ENCODE measurements at places on chromosomes 6 and 20.

DNA sequence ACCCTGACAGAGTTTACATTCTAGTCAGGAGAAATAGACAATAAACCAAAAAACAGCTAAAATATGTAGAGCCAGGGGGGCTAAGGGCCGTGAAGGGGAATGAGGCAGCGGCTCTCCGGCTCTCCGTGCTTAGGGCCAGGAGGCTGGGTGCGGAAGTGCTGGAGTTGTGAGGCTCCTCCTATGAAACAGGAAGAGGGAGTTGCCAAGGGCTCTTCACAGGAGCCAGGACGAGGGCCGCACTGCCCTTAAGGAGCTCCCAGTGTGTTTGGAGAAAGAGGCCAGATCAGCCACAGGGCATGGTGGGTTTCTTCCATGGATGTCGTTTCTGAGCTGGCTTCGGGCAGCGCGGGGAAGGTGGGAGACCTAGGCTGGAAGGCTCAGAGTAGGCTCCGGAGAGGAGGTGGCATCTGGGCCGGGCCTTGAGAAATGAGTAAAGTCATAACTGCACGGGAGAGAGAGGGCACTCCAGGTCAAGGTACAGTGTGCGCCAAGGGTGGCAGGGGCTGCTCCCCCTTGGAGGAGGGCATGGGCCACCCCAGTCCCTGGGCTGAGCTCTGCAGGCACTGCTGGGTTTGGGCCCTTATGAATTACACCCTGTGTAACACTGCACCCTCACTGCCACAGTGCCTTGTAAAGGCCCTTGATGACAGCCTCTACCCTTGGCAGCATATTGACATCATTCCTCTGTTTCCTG lies 20.8 kb upstream of the MLN start:
- peak; percentile 29 for DNase-seq

DNA sequence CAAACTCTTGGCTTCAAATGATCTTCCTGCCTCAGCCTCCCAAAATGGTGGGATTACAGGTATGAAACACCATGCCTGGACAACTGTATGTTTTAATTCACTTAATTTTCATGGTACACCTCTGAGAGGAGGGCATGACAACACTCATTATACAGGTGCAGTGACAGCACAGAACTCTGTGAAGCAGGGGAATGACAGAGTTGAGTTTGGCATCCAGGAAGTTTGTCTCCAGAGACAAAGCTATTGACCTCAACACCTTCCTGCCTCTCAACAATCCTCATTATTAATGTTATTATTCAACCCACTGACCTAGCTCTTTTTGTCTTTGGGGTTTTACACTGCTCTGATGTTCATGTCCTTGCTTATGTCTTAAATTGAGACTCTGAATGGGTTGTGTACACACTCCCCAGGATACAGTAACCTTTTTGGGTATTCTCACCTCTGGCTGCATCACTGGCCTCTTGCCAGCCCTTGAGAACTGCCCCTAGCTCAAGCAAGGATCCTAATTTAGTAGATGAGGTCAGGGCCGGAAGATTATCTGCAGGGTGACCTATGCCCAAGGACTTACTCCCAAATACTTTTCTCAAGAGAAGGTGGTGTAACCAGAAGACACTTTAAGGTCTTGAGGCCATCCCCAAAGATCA lies 13.0 kb upstream of the IER3 start:
- no peak for DNase-seq

- no peak for DNase-seq
Measured at GRCh38 chr6:31826793-31827285, 699 bp upstream of the HSPA1B start.

DNA sequence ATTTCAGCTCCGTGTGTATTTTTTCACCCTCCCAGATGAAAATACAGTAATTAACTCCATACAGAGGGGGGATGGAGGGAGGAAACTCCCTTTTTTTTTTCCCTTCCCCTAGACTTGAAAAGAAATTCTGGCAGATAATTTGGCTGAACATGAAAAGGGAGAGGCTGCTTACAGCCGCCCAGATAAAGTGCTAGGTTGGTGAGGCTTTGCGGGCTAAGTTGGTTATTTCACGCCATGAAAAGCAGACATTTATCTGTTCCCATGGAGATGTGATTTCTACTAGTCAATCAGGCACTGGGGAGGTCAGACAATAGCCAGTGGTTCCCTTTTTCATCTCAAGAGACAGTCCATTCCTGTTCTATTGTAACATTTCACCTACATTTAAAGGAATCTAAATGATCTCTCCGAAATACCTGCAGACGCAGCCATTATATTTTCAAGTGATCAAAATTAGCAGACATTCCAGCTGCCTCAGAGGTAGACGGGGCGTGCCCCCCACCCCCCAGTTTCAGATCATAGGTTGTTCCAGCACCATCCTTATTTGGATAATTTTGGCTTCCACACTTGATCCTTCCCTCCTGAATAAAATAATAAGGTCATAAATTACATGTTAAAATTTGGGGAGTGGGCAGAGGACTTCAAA lies 143.9 kb upstream of the ZNF217 start:
- DNase-seq = no peak

GRCh38 chr20:62668441-62669027 lies 26.2 kb downstream of the SLCO4A1 start:
- peak; percentile 65 for DNase-seq

Data from amniotic epithelial cell (primary cell).